Mesendoderm (in vitro differentiated cells): ENCODE measurements at places on chromosomes 2 and 18.

GRCh38 chr2:147260241-147260640, 584.6 kb upstream of the ACVR2A start:
- no peak for DNase-seq

GRCh38 chr2:101892377-101892776, 99.4 kb upstream of the IL1R2 start:
- no peak for DNase-seq

DNA sequence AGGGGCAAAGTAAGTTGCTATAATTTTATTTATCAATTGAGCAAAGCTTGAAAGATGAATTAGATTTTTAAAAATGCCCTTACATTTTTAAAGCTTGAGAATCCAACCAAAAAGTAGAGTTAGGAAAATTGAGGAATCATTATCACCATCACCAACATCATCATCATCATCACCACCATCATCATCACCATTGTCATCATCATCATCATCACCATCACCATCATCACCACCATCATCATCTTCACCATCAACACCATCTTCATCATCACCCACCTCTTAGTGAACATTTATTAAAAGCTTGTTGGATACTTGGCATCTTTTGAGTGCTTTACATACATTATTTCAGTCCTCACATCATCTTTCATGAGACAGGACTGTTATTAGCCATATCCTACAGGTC, 504.4 kb upstream of the TNP1 start:
- no peak for DNase-seq

GRCh38 chr2:181275643-181276070, 181.5 kb upstream of the ITGA4 start:
- DNase-seq: peak; percentile 22

DNA sequence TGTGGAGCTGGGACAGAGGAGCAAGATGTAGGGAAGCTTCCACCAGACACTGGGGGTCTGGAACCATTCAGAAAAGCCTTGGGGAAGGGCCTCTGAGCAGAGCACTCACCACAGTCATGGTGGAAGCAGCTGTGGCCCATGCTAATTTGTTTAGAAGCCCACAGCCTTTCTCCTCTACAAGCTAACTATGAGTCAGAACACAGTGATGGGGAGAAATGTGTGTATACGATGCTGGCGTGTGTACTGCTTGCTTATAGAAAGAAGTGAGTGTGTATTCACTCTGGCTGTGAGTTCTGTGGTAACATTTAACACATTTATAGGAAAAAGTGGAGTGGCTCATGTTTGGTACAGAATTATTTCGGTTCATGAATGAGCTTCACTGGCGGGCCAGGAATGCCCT, 157.0 kb upstream of the ACAA2 start:
- no peak for DNase-seq

DNA sequence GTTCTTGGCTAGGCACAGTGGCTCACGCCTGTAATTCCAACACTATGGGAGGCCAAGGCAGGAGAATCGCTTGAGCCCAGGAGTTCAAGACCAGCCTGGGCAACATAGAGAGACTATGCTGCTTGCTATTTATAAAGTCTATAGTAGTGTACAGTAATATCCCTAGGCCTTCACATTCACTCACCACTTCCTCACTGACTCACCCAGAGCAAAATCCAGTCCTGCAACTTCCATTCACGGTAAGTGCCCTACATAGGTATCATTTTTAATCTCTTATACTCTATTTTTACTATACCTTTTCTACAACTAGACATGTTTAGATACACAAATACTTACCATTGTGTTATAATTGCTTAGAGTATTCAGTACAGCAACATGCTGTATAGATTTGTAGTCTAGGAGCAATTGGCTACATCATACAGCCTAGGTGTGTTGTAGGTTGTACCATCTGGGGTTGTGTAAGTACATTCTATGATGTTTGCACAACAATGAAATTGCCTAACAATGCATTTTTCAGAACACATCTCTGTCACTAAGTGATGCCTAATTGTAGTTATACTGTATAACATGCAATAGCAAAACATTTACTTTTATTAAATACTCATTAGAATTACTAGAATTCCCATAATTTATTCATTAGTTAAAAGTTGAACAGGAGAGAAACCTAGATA, 8.8 kb downstream of the DHX57 start:
- DNase-seq: no peak

GRCh38 chr18:26051843-26052242, 38.6 kb downstream of the SS18 start:
- no peak for DNase-seq

DNA sequence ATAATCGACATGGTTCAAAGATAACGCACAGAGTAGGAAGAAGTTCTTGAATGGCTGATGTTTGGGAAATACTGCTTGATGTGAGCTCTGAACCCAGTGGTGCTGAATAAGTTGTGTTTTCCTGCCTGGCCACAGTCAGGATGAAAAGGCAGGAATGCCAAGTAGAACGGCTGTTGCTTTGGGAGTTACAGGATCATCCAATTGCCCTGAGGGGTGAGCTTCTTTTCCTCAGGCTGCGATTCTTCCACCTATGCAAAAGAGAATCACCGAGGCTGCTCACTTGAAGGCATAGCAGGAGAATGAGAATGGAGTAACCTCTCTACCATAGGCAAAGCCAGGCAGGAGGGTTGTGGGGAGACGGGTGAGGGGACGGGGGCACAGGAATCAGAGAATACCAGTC, 14.4 kb upstream of the IGFBP2 start:
- DNase-seq: peak; percentile 80

- DNase-seq: peak; percentile 25
Observed at GRCh38 chr18:25446972-25447371, 95.0 kb upstream of the ZNF521 start.

DNA sequence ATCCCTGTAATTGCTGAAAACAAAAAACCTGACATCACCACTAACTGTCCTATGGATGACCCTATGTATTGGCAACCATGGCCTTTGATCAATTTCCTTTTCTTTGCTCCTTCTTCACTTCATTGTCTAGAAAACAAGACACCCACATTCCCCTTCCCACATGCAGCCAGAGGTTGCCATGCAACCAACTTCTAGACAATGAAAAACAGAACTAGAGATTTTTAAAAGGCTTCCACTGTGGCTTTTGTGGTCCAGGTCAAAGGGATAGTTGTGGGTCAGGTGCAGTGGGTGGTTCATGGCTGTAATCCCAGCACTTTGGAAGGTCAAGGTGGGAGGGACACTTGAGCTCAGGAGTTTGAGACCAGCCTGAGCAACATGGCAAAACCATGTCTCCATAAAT, 139.3 kb upstream of the DOK6 start:
- DNase-seq: no peak

DNA sequence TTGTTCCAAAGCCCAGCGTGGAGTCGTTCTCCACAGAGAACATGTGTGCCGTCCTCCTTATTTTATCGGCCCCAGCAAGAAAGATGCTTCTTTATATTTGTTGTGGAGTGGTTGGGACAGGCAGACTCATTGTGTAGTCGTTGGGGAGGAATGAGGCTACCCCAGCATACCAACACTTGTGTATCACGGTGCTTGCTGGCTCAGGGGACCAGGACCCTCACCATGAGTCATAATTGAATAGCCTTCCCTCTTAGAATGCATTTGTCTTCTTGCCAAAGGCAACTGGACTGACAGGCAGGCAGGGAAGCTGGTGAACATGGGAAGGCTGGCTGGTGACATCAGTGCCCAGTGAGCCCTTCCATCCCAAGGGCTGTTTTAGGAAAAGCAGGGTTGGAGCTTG, 4.7 kb downstream of the CAPN10 start:
- no peak for DNase-seq

GRCh38 chr2:148643421-148643820, 1.1 kb upstream of the EPC2 start:
- DNase-seq: no peak

GRCh38 chr2:196931555-196931954, 5.0 kb upstream of the PGAP1 start:
- DNase-seq: no peak

- DNase-seq: no peak
Observed at GRCh38 chr2:106919012-106919411, 33.0 kb upstream of the ST6GAL2 start.

DNA sequence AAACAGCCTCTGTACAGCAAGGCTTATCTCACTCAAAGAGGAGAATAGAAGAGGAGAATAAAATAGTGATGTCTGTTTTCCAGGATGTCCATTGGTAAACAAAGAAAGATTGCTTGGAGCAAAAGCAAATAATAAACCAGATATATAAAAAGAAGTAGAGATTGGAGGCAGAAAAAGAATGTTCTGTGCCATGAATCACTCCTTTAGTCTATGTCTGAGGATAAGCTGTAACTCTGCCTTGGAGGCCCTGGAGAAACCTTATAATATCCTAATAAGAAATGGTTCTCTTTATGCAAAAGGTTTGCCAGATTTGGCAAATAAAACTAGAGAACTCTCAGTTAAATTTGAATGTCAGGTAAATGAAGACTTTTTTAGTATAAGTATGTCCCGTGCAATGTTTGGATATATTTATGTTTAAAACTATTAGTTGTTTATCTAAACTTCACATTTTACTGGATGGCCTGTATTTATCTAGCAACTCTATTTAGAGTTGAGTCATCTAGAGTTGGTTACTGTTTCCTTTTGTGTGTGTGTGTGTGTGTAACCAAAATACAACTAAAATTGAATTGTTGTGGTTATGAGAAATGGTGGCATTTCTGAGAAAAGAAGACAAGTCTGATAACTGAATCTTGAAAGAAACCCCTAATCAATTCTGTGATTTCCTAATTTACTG, 510.3 kb upstream of the SETBP1 start:
- no peak for DNase-seq

- DNase-seq: no peak
Observed at GRCh38 chr2:134973241-134974138, 54.9 kb downstream of the CCNT2 start.

DNA sequence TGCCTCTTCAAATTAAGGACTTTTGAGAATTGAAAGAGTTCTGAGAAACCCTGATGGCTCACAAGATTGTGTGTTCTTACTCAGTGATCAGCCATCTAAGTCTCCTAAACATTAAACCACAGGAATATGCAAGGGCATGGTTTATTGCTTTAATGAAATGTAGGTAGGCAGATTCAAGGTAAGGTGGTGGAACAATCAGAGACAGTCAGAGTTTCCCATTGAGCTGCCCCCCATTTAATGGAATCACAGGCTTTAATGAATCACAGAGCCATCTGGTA, 107.8 kb upstream of the LRATD1 start:
- no peak for DNase-seq

GRCh38 chr2:47512581-47513083, 109.7 kb downstream of the MSH2 start:
- peak; percentile 79 for DNase-seq
